ENCODE measurements at places on chromosomes 1 and 21.

DNA sequence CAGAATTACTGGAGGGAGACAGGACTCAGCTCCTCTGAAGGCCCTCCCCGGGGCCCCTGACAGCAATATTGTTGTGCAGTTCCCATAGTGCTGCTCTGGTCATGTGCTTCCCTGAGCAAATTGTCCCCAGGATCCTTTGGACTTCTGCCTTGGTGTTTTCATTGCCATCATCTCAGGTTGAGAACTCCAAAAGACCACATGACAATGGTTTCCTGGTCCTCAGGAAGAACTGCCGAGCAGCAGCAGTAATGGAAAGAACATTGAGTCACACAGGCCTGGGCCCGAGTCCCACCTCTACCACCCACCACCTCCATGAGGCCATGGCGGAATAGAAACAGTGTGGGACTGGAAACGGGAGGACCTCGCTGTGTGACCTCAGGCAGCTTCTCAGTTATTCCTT lies 6.3 kb upstream of the CTTNBP2NL start:
- no peak for DNase-seq

DNA sequence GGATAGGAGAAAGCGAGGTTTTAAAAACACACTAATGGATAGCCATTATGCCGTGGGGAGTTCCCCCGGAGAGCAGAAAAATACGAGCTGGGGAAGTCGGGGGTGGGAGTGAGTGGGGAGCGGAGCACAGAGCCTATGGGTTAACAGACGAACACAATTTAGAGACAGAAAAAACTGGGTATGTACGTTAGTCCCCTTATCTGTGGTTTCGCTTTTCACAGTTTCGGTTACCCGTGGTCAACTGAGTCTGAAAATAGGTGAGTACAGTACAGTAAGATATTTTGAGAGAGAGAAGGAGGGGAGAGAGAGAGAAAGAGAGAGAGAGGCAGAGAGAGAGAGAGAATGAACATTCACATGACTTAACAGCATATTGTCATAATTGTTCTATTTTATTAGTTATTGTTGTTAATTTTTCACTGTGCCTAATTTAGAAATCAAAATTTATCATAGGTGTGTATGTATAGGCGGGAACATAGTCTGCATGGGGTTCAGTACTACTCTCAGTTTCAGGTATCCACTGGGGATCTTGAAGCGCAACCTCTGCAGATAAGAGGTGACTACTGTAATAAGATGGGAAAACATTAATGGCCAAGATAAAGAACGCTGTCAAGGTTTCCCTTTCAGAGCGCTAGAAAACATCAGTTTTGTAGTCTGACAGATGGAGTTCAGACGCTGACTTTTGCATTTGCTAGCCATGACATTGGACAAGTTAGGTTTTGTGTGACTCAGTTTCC lies 125.6 kb upstream of the LMO4 start:
- DNase-seq: no peak

DNA sequence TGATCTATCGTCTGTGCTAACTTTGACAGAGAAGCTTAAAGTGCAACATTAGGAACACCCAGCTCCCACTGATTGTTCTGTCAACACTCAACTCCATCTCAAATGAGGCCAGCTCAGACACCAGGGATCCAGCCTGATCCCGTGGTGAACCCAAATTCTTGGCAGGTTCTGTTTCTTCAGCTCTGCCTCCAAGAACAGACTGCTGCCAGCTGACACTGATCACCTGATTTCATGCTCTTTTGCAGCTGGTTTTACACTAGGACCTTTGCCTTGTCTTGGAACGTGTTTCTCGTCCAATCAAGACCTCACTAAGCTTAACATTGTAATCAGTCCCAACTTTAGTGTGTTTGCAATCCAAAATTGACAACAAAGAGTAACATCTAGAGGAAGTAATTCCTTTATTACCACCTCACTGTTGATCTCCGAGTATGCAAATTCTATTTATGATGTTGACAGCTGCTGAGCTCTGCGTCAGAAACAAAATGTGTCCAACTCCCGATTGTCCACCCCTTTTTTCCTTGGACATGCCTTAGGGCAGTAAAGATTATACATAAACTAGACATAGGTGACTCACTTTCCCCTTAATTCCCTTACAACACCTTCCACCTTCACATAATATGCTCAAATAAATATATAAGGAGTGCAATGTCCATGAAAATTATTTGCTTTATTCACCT lies 1.6 kb upstream of the HYI start:
- DNase-seq: no peak

DNA sequence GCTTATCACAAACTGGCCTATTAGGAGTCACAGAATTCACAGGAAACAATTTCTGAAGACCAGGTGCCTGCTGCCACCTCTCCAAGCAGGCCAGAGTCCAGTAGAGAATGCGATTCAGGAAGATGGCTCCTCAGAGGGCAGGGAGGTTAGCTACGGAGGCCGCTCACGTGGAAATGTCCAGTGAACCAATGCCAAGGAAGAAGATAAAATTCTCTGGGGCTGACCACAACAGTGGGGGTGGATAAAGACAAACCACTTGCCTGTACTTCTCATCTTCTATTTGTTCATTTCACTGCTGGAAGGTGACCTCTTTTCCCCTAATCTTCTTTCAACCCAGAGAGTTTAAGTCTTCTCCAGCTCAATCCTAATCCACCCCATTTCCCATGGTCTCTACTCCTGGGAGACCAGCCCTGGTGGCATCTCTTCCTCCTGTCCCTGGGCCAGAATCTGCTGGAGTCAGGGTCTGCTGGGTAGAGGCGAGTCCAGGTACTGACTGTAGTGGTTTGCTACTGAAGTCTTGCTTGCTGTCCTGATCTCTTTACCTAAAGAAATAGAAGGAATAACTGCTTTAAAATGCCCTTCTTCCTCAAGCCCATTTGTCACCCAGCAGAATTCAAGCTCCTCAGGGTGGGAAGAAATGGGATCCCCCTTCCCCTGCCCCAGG lies 3.2 kb downstream of the PSRC1 start:
- no peak for DNase-seq

- DNase-seq: no peak
These were observed 16.2 kb downstream of the ROR1 start for GRCh38 chr1:63789856-63790605.

DNA sequence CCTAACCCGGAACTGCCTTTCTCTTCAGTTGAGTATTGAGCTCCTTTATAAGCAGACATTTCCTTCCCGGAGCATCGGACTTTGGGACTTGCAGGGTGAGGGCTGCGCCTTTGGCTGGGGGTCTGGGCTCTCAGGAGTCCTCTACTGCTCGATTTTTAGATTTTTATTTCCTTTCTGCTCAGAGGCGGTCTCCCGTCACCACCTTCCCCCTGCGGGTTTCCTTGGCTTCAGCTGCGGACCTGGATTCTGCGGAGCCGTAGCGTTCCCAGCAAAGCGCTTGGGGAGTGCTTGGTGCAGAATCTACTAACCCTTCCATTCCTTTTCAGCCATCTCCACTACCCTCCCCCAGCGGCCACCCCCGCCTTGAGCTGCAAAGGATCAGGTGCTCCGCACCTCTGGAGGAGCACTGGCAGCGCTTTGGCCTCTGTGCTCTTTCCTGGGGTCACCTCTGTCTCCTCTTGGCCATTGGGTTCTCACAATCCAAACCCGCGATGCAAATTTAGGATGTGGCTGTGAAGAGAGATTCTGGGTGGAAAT lies 3.7 kb downstream of the OLIG2 start:
- no peak for DNase-seq

DNA sequence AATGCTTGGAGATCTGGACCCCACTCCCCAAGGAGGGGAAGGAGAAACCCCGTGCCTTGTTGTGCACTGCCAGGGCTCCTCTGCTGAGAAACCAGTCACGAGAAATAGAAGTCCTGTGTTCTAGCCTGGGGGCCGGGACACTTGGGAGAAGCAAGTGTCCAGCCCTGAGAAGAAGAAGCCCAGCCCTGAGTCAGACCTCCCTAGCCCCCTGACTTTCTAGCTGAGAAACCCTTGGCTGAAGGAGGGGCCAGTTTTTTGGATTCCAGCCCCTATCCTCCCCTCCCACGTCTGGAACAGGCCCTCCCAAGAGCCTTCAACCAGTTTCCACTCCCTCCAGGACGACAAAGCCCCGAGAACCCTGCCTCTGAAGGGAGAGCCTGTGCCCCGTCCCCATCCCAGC lies 100.5 kb downstream of the NAV1 start:
- no peak for DNase-seq

DNA sequence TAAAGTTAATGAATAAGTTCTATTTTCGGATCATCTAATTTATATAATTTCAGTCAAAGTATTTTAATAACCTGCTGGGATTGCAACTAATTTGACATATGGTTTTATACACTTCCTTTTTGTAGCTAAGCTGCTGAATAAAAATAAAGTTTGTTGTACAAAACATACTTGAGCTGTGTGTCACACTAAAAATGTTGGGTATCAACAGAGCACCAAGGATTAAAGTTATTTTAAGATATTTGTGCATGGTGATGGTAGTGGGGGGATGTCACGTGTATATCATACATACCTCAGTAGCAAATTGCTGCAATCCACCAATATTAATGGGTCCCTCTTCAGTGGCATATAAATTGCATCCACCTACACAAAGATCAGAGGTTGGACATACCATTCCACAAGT lies 199.6 kb downstream of the DPYD start:
- no peak for DNase-seq

- DNase-seq: peak; percentile 32
These were observed 131.6 kb downstream of the TLR5 start for GRCh38 chr1:223011505-223011856.

GRCh38 chr1:93681989-93682412 lies 364 bp upstream of the BCAR3 start:
- no peak for DNase-seq

DNA sequence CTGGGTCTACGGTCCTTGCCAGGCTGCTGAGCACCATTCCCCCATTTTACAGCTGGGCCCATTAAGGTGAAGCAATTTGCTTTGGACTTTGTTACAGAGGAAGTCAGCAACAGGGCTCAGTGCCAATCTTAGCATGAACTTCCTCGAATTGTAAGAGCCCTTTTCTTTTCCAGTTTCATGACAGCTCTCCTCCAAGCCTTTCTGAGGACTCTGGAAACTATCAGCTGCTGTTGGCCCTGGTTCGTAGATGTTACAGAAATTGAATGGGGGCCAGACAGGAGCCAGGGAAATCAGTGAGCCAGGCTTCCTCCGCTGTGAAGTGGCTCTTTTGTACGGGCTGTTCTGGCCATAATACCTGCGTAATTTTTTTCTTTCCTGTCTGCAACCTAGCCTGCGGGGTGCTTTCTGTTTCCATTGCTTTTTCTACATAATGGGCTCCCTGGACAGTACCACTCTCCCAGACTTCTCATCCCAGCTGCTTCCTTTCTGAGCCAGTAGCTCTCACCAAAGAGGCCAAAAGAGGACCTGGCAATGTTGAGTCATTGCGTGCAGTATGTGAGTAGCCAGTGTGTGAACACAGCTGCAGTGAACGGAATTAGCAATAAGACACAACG lies 386.3 kb downstream of the DISC1 start:
- DNase-seq: peak; percentile 28

Measured in brain (organoid and tissue), 16 donors.